ENCODE measurements at places on chromosomes 13 and 19.

- DNase-seq = peak; percentile 43
Observed at GRCh38 chr13:75685239-75685697, 49.1 kb downstream of the LMO7 start.

- DNase-seq = no peak
Observed at GRCh38 chr13:60425332-60425731, 28.3 kb downstream of the TDRD3 start.

- DNase-seq = peak; percentile 26
Observed at GRCh38 chr19:55353803-55354697, 469 bp downstream of the COX6B2 start.

GRCh38 chr19:3189702-3190469 is 4.2 kb downstream of the NCLN start:
- DNase-seq = no peak

- no peak for DNase-seq
Observed at GRCh38 chr13:39381456-39381855, 221.5 kb downstream of the LHFPL6 start.

DNA sequence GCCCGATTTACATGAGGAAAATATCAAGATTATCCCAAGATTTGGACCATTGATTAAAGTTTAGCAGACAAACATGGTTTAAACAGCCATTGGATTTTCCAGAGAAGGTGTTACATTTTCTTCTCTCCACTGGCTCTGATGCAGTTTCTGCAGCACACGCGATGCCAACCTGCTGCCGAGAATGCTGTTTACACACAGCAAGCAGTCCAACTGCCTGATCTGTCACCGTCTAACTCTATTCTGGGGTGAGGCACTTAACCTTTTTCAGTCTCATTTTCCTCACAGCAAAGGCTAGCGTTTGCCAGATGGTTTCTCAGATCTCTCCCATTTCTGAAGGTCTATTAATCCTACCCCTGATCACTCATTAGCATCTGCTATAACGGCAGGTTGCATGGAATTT is 763.5 kb upstream of the GPC6 start:
- no peak for DNase-seq

GRCh38 chr13:42860485-42860884 is 79.1 kb downstream of the FAM216B start:
- DNase-seq = no peak

GRCh38 chr13:43751624-43752023 is 35.1 kb downstream of the ENOX1 start:
- DNase-seq = no peak

GRCh38 chr13:66427458-66427861 is 802.7 kb downstream of the PCDH9 start:
- DNase-seq = peak; percentile 62

DNA sequence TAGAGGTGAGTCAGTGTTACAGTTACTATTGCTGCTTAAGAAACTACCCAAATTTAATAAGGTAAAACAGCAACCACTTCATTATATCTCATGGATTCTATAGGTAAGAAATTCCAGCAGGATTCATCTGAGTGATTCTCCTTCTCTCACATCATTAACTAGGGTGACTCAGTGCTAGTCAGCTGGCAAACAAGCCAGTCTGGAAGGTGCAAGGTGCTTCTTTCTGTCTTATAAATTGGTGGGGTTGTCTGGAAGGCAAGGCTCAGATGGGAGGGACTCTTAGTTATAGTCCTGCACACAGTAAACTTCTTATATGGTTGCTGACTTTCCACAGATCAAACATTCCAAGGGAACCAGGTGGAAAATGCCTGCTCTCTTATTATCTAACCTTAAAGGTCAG is 484.5 kb downstream of the GPC5 start:
- no peak for DNase-seq

GRCh38 chr19:16460454-16460853 is 11.3 kb downstream of the EPS15L1 start:
- DNase-seq = no peak

- DNase-seq = no peak
Observed at GRCh38 chr19:29831041-29831548, 19.3 kb downstream of the CCNE1 start.

DNA sequence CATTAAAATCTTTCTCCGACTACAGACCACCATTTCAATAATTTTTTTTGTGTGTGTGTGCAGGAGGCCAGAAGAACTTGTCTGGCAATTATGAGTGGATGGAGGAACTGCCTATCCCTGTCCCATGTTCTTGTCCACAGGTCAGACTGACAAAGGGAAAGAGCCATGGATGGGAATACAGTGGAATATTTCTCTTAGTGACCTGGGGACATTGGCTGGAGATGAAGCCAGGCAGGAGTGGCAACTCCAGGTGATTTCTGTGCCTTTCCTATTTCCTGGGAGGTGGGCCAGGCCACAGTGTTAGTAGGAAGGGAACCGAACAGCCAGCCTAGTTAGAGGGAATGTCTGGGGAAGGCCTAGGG is 3.7 kb downstream of the PSG9 start:
- DNase-seq = no peak

- DNase-seq = no peak
Observed at GRCh38 chr13:32039528-32039927, 8.0 kb downstream of the FRY start.

- DNase-seq = no peak
Observed at GRCh38 chr13:49502954-49503353, 7.2 kb downstream of the PHF11 start.

- no peak for DNase-seq
Observed at GRCh38 chr13:106609116-106609515, 41.2 kb upstream of the ARGLU1 start.

GRCh38 chr13:107974409-107974808 is 240.9 kb downstream of the LIG4 start:
- DNase-seq = no peak

- no peak for DNase-seq
Observed at GRCh38 chr19:2767688-2768087, 15.4 kb downstream of the SGTA start.

DNA sequence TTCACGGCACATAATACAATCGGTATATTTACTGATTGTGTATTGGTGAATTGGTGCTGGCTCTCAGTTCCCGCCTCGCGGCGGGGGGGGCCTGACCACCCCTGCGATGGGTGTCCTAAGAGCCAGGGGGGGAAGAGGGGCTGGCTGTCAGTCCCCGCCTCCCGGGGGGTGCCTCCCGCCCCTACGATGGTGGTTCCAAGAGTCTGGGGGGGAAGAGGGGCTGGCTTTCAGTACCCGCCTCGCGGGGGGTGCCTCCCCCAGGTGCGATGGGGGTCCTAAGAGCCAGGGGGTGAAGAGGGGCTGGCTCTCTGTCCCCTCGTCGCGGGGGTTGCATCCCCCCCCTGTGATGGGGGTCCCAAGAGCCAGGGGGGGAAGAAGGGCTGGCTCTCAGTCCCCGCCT is 2321.8 kb upstream of the PCDH20 start:
- no peak for DNase-seq

DNA sequence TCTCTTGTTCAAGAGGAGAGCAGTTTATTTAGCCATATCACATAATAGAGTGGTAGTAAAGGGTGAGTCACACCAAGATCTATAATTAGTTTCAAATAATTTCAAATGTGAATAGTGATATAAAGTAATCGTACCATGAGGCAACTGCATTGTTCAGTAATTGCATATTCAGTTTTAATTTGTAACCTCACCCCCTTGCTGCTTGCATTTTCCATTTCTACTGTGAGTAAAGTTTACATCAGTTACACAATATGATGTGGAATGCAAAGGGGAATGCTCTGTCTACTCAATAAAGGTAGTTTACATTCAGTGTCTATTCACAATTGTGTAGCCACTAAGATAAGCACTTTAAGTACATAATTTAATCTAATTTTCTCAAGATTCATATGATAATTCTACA is 1695.7 kb upstream of the SPRY2 start:
- DNase-seq = no peak

DNA sequence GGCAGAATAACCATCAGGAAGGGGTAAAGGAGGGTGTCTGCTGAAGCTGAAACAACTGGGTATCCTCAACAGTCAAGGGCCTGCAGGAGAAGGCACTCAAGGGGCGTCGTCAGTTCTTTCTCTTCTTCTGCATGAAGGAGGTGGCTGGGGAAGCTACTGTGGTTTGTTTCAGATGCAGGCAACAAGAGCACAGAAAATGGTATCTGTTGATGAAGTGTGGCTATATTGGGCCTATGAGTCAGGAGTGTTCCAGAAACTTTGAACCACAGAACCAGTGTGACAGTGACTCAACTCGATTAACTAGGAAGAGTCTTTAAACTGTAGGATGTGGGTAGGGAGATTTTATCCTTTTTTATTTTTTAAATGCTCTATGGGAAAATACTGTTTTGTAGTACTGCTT is 686.3 kb downstream of the FGF9 start:
- no peak for DNase-seq

- DNase-seq = peak; percentile 13
Observed at GRCh38 chr19:1672038-1672768, 19.8 kb upstream of the TCF3 start.

GRCh38 chr19:53649746-53650593 is 18.2 kb downstream of the DPRX start:
- DNase-seq = no peak

DNA sequence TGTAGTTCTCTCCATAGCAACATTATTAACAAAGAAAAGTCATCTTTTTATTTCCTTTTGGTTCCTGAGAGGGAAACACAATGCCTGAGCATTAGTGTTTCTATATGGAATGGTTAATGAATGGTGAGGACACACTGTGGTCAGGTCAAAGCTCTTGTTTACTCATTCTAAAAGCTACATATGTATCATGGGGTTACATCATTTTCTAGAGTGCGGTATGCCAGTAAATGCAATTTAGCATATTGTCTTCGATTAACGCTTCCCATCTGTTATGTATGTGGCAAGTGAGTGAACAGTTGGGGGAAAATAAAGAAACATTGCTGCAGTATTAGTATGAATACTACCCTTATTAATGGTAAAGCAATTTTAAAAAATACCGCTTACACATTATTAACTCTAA is 1152.2 kb upstream of the SPRY2 start:
- DNase-seq = no peak

- DNase-seq = peak; percentile 34
Observed at GRCh38 chr13:110593430-110594130, 21.8 kb upstream of the NAXD start.

GRCh38 chr13:64993514-64994164 is 2236.5 kb downstream of the PCDH9 start:
- no peak for DNase-seq

DNA sequence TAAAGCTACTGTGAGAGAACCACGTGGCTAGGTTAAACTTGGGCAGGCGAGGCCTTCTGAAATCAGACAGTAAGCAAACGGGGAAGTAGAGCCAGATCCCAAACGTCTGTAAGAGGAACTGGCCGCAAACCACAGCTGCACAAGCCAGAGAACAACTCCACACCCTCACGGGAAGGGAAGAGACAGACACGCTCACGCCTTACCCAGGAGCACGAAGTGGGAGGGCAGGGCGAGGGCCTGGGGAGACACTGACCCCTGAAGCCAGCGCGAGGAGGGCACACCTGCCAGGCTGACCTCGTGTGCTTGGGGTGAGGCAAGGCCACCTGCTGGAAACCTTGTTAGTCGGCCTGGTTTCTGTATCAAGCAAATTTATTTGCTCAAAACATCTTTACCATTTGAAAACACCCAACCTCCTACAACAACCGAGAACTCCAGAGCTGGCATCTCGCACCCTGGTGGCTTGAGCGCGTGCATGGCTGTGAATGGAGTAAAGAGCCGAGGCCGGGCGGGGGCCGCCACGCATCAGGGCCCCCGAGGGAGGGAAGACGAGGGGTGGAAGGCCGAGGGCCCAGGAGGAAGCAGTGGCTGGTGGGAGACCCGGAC is 7.3 kb downstream of the POLR2E start:
- DNase-seq = no peak

GRCh38 chr13:70964874-70965273 is 856.6 kb upstream of the KLHL1 start:
- DNase-seq = no peak

DNA sequence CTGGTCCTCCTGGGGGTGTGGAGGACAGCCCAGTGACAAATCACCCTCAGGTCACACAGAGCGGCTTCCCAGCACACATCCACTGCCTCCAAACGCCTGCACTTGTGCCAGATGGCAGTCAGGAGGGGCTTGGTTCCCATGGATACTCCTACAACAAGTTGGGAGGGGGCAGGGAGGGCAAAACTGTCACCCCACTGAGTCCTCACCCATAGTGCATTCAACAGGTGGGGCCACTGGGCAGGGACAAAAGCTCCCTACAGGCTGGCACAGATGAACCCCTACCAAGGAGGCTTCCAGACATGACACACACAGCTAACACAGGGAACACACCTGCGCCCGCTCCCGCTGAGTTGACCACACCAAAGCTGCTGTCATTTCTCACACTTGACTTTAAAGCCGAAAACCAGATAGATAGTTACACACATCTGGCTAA is 120.5 kb downstream of the STK24 start:
- no peak for DNase-seq

GRCh38 chr19:17778251-17778967 is 16.5 kb upstream of the B3GNT3 start:
- no peak for DNase-seq

GRCh38 chr19:58556622-58557220 is 1.7 kb downstream of the UBE2M start:
- DNase-seq = no peak

- no peak for DNase-seq
Observed at GRCh38 chr19:34274284-34274826, 20.0 kb downstream of the GARRE1 start.

GRCh38 chr13:28094306-28094705 is 6.1 kb downstream of the FLT3 start:
- DNase-seq = no peak

- peak; percentile 5 for DNase-seq
Observed at GRCh38 chr19:13401388-13401787, 104.9 kb downstream of the CACNA1A start.

DNA sequence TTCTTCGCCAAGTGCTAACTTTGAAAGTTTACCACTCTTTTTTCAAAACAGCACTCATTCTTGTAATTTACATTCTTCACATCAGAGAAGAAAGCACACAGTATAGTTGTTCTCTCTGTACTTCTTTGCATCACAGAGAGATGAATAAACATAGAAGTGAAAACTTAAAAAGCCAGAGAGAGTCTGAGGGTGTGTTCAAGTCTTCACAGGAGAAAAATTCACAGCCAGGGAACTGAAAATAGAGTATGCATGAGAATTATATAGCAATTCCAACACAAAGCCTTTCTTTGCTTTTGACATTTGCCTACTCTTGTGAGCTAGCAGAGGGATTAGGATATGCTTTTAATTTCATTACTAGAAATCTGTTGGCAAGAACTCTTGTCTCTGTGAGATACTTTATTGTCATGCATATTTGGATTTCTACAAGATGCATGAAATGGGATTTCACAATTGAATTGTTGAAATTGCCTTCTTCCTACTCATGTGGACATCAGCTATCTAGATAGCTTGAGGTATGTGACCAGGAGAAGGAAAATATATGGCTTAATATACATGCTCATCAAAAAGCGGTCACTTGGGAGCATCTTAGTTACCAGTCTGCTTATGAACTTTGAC is 166.1 kb downstream of the SLC7A1 start:
- no peak for DNase-seq

- no peak for DNase-seq
Observed at GRCh38 chr19:29603308-29603707, 2.8 kb upstream of the POP4 start.

DNA sequence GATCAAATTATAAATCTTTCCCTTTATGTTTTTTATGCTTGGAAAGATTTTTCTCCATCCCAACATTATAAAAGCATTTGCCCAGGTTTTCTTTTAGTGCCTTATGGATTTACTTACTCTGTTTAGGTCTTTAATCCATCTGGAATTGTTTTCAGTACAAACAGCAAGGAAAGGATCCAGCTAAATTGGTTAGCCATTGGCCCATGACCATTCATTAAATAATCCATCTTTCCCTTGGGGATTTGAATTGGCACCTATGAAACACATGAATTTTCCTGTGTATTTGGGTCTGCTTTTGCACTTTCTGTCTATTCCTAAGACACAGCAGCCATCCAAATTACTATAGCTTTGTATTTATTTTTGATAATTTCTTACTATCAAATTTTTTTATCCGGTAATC is 28.8 kb upstream of the SHKBP1 start:
- DNase-seq = no peak

Measured in fibroblast of the conjunctiva (primary cell).